ENCODE measurements at places on chromosomes 2 and 18. TPM values are rescaled to one million over a fixed set of nuclear protein-coding genes. Genes with fewer than 3 reads are reported as not detected.

ELAC1 gene
- total RNA-seq = 6.7 TPM

ARHGEF4 gene
- 0.11 TPM for total RNA-seq

PLCD4 gene
- total RNA-seq = 0.23 TPM

IL1RL1 gene
- 10.7 TPM for total RNA-seq

GRCh38 chr2:31253356-31254131 is 19.6 kb downstream of the EHD3 start:
- no peak for DNase-seq

- no peak for DNase-seq
Measured at GRCh38 chr2:25044990-25045389, 3.1 kb downstream of the EFR3B start.

Data from activated T-helper 2 cell treated with anti-CD3 and anti-CD28 coated beads, Interferon-gamma antibody, Interleukin-2, Interleukin-4, amounts not matched to agents 10 μg/mL and 5 μg/mL and 100 μg/mL, durations not matched to agents 14 hours and 24 hours and 36 hours (primary cell).